ENCODE measurements at places on chromosomes 11 and 22. TPM values are rescaled to one million over a fixed set of nuclear protein-coding genes. Genes with fewer than 3 reads are reported as not detected.

The CCDC81 gene
- polyA plus RNA-seq: 6.3 TPM

The PANX2 gene
- polyA plus RNA-seq: 1.4 TPM

DNA sequence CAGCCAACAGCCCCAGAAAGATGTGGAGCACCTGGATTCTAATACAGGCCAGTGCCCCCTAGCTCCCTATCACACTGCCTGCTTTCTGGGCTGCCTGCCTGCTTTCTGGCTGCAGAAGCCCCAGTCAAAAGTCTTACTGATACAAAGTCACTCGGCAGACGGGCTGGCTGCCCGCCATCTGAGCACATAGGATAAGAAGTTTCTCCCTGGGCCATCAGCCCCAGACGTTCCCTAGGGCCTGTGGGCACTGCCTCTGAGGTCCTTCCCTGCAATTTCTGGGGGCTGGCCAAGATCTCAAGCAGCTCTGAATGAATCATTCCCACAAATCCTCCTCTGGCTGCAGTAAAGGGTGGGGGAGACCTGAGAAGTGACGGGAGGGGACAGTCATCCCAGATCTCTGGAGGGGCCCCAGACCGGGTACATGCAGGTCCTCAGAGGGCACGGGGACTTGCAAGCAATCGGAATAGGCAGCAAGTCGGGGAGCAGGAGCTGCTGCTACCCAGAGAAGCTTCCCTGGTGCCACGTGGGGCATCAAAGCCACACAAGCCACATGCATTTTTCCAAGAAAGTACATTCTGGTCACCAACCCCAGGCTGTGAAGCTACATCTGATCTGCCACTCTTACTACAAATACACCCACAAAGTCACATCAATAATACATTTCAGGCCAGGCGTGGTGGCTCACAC, 4.7 kb downstream of the TPST2 start:
- peak; percentile 37 for DNase-seq

DNA sequence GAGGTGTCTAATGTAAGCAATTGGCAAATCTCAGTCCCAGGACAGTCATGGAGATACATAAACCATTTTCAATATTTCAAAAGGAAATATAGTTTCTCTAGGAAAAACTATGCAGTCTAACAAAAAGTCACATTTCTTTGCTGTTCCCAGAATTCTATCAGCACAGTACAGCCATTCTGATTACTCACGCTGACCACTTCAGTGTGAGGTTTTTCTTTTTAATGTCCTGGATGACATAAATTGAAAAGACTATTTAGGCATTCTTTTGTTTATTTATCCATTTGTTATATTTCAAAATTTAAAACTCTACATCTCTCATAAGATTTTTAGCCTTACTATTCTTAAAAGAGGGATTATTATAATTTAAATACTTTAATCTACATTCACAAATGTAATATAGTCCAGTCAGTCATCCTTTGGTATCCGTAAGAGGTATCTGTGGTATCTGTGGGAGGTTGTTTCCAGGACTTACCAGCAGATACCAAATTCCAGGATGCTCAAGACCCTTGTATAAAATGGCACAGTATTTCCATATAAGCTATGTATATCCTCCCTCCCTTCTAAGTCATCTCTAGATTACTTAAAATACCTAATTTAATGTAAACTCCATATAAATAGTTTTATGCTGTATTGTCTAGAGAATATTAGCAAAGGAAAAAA, 331.1 kb upstream of the PITPNB start:
- DNase-seq: no peak
